Activated CD8-positive, alpha-beta memory T cell treated with anti-CD3 and anti-CD28 coated beads, Interleukin-2, amount 10 ng/mL, durations not matched to agents 7 days and 5 days (primary cell): ENCODE measurements at places on chromosomes 1 and 21.

GRCh38 chr1:194833111-194833510, 1646.7 kb upstream of the B3GALT2 start:
- DNase-seq: no peak

DNA sequence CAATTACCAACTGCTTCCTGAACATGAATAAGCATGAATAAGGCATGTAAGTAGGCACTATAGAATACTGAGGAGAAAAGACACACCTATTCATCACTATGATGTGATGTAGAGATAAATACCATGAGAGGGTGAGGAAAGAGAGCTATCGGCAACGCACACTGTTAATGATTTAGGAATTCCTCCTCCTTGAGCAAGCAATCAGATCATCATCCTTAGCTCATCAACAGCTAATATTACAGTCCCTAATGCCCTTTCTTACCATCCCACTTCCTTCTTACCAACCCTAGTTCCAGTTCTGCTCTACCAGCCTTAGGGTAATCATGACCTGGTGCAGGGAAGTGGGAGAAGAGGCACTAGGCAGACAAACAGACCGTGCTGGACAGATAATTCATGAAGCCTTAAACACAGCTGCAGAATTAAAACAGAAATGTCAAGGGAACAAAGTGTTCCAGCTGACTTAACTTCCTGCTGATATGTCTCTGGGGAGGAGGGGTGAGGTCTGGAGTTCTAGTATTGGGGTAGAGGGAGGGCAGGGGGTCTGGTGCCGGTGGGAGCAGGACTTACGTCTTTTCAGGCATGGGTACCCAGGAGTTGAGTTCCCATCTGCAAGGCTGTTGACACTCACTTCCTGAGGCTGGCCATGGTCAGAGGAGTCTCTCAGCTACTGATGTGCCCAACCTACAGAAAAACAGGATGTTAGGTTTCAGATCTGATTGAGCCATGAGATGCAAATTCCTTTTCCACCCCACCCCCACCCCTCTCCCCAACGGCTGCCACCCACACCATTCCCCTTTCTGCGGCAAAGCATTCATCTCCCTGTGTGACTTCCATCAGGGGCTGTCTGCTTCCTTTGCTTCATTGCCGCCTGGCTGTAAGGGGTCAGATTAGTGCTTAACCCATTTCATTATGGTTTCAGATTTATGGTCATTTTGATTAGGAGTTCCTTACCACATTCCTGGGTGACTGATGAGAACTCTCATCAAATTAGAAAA, 12.6 kb upstream of the RCSD1 start:
- peak; percentile 59 for DNase-seq

DNA sequence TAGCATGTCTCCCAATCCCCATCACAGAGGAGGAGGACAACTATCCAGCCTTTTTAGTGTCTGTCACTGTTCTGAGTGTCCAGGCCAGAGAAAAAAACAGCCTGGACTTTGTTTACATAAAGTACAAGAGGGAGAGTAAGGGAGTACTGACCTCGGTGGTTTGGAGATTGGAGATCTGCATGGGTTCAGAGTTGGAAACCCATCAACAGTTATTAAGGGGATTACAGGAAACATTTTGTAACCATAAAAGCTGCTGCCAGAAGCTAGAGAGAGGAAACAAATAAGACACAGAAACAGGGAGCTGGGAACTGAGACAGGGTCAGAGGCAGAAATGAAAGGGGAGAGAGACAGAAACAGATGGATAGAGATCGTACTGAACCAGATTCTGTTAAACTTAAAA, 131.5 kb upstream of the CTTNBP2NL start:
- no peak for DNase-seq

DNA sequence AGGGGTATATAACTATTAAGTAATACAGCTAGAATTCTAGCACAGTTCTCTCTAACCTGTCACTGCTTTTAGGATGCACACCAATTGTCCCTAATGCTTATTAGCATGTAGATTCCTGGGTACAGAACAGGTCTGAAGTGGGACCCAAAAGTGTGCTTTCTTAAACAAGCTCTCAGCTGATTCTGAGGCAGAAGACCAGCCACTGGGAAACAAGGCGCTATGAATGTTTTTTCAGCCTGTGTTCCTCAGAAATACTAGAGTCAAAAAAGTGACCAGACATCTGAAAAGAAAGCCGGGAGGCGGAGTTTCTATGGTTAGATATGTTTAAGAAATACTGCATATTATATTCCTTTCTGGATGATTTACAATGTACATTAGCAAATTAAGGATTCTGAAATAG, 1.8 kb downstream of the PEF1 start:
- no peak for DNase-seq

DNA sequence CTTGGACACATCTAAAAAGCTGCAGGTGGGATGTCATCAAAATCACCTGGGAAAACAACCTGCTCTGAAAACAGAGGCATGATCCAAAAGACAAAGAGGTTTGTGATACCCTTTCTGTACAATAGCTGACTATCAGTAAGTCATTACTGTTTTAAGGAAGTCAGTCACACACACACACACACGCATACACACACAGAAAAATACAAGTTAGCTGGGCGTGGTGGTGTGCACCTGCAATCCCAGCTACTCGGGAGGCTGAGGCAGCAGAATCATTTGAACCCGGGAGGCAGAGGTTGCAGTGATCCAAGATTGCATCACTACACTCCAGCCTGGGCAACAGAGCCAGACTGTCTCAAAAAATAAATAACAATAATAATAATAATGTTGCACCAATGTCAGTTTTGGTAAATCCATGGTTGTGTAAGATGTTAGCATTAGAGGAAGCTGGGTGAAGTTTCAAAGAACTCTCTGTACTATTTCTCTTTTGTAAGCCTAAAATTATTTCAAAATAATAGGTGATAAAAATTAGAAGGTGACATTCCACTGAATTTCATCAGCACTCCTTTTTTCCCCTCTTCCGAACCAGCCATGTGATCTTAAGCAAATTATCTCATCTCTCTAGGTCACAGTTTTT, 9.9 kb upstream of the HLCS start:
- DNase-seq: no peak

DNA sequence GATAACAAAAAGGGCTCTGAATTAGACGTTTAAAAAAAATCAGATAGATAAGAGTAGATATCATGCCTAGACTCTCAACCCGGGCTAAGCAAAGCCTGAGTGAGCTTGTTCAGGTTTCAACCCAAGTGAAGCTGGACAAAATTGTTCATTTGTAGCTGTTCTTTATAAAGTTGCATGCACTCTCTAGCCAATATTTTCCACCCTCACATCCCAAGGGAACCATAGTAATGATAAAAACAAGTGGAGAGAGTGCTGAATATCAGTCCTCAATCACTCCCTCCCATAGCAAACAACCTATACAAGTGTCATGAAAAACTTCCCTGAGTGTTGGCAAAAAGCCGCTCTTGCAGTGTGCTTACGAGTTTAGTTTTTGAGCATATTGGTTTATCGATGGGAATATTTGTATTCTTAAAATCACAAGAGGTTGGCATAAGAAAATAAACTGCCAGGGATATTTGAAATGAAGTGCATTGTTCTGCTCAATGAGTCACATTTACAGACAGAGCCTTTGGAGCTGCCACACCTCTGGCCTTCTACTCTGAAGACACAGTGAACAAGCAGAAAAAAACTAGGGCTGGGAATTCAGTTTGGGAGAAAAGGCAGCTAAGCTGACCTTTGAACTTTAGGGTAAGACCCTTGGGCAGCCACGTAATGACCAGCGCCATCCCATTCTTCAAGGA, 2.2 kb upstream of the CLCA2 start:
- DNase-seq: no peak

GRCh38 chr1:13816016-13816760, 116.2 kb downstream of the PRDM2 start:
- DNase-seq: no peak

GRCh38 chr1:228060458-228061190, 21.9 kb upstream of the ARF1 start:
- no peak for DNase-seq

DNA sequence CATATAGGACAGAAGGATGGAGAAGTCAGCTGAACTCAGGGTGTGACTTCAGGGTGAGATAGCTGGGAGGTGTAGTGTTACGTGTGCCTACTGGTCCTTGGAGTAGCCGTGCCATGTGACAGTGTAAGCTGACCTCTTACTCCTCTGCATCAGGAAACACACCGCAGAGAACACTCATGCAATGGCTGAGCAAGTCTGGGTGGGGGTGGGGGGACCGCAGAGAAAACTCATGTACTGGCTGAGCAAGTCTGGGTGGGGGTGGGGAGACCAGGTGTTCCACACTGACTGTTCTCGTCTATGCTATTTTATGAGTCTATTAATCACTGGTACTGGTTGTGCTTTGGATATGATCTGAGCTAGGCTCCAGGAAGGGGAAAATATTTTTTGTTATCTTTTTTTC, 233.1 kb downstream of the PAPPA2 start:
- no peak for DNase-seq

- no peak for DNase-seq
These were observed 1143.6 kb upstream of the ADGRL2 start for GRCh38 chr1:80657044-80657643.

DNA sequence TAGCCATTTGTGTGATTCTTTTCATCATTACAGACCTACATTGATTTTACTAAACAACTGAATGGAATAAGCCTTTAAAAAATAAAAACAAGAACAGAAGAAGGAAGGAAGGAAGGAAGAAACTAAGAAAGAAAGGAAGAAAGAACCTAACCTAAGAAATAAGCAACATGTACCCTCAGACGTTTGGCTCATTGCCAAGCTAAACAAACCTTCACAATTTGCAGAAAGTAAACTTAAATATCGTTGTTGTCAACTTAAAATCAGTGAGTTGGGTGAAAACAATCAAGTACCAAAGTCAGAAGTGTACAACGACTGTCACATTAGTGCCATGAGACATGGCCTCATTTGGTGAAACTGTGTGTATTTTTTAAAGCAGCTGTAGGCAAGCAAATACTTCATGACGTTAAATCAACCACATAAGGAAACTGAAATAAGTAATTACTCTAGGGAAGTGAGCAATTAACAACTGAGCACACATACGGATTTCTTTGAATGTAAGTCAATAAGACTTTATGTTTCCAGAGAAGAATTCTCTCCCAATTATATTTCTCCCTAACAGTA, 313.1 kb upstream of the TMPRSS15 start:
- no peak for DNase-seq

DNA sequence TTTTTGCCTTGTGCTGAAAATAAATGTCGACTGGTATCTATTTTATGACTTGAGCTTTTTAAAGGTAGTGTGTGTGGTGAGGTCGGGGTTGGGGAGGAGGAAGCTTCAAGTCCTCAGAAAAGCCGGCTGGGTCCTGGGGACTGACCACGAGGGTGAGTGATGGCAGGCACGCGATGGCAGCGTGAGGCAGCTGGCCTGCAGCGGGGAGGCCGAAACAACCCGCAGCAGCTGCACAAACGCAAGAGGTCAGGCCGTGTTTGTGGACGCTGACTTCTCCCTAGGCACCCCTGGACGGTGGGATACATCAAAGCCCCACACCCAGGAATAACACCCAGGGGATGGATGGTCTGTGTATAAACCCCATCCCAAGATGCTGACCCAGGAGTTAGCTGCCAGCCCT, 51.4 kb downstream of the ZBTB18 start:
- DNase-seq: no peak
